Cortex of kidney (tissue), 1 donor: ENCODE measurements at places on chromosomes 1 and 21.

DNA sequence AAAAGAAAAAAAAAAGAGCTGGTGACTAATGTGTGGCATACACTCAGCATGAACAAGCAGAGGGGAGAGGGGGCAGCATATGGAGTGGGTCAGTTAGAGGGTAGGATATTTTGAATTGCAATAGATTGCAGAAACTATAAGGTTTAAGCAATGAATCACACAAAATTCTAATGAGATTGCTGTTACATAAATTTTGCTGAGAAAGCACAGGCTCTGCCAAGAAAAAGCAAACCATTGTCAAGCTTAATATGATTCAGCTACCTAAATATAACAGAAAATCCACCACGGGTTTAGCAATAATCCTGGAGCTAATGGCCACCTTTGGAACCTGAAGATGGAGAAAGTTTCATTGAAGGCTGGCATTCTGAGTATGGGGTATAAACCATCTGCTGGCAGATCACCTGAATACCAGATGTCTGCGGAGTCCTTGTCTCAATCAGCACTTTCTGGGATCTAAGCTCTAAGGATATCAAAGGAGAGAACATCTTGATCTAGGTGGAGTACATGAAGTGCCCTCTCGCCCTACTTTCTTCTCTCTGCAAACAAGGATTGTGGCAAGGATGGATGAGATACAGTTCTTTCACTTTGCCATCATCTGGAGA lies 30.3 kb upstream of the ANGPTL7 start:
- no peak for DNase-seq

- no peak for DNase-seq
Measured at GRCh38 chr1:43841321-43842174, 92.1 kb upstream of the ARTN start.

- no peak for DNase-seq
Measured at GRCh38 chr1:92832537-92833114, 786 bp downstream of the RPL5 start.

GRCh38 chr1:209829716-209830115 lies 1.9 kb downstream of the UTP25 start:
- DNase-seq: no peak

GRCh38 chr1:32309960-32310359 lies 18.1 kb downstream of the HDAC1 start:
- DNase-seq: no peak
